Left ventricle myocardium inferior (tissue), 1 donor: ENCODE measurements at places on chromosomes 7 and 10. TPM values are rescaled to one million over a fixed set of nuclear protein-coding genes. Genes with fewer than 3 reads are reported as not detected.

The ZNF33B gene
- total RNA-seq: 16.3 TPM

- H3K36me3 ChIP-seq: no peaks in the 10 kb centered on the region
- H3K27ac ChIP-seq: no peak overlapping the region
- DNase-seq: no peak
- no peak overlapping the region for H3K4me3 ChIP-seq
- H3K27me3 ChIP-seq: peaks cover 7% of the 10 kb centered on the region
These were observed 398.9 kb downstream of the ADRA2A start for GRCh38 chr10:111475720-111476119.

- H3K36me3 ChIP-seq: peaks cover 29% of the 10 kb centered on the region
- no peak overlapping the region for H3K27ac ChIP-seq
- DNase-seq: no peak
- no peaks in the 10 kb centered on the region for H3K27me3 ChIP-seq
- H3K4me3 ChIP-seq: no peak overlapping the region
These were observed 21.7 kb upstream of the MALSU1 start for GRCh38 chr7:23277359-23277989.

GRCh38 chr7:37151741-37152413, 296.8 kb downstream of the ELMO1 start:
- H3K27ac ChIP-seq: no peak overlapping the region
- no peak overlapping the region for H3K4me3 ChIP-seq
- no peaks in the 10 kb centered on the region for H3K27me3 ChIP-seq
- H3K4me1 ChIP-seq: peaks cover 13% of the 10 kb centered on the region
- H3K36me3 ChIP-seq: no peaks in the 10 kb centered on the region

- DNase-seq: no peak
- H3K27ac ChIP-seq: no peak overlapping the region
- peaks cover under 1% of the 10 kb centered on the region for H3K27me3 ChIP-seq
- H3K4me3 ChIP-seq: no peak overlapping the region
- peaks cover 7% of the 10 kb centered on the region for H3K4me1 ChIP-seq
These were observed 415.9 kb downstream of the RPS24 start for GRCh38 chr10:78449554-78449953.
